ENCODE measurements at places on chromosomes 5 and 9.

GRCh38 chr5:150131978-150132694 is 23.5 kb downstream of the PDGFRB start:
- no peak for DNase-seq

DNA sequence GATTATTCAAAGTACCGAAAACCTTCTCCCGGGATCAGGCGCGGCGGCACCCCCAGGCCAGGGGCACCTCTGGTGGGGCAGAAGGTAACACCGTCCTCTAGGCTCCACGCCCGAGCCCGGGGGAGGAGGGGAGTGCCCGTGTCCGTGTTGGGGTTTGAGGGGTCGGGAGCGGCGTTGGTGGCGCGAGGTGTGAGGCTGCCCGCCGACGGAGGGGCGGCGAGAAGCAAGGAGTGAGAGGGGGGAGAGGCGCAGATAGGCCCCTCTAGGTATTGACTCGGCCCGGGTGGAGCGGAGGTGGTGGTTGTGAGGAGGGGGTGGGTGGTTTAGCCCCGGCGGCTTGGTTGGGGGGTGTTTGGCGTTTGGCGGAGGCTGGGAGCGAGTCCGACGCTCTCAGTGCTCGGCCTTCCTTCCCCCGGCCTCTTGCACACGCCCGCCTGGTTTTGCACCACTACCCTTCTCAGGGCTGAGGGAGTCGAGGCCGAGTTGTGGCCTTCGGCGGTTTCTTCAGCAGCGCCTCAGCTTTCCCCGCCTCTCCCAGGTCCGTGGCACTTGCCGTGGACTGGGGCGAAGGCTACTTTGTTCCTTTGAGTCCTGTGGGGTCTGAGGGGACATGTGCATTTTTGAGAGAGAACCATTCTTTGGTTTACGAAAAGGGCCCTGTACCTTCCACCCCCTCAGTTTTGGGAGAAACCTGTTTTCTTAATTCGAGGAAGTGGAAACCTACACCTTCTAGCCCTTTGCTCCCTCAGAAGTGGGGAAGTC is 450 bp downstream of the GPBP1 start:
- DNase-seq, result peak; percentile 72

GRCh38 chr9:135002336-135002735 is 84.6 kb upstream of the FCN1 start:
- DNase-seq, result no peak

DNA sequence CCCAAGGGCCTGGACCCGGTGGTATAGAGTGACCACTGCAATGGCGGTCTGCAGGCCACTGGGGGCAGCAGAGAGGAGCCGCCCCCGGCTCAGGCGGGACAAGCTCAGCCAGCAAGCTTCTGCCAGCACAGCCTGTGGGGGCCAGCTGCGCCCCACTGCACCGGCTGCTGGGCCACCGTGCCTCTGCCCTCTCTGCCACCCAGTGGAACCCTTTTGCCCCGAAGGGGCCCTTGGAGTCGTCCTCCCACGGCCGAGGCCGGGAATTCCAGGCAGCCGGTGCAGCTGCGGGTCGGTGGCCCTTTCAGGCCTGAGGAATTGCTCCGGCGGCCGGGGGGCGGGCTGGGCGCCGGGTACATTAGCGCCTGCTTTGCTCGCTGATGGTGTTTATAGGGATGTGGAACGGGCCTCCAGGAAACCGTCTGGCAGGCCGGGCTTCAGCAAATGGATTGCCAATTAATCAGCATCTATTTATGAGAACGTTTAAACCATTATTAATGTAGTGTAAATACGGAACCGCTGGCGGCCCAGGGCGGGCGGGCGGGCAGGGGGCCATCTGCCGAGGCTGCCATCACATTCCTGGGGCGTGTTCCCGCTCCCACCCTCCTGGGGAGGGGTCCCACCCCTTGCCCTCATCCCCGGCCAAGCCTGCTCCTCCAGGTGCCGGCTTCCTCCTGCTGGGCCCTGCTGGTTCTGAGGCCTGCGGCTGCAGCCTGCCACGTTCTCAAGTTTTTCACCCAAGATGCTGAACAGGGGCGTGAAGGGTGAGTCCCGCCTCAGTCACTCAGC is 127.4 kb downstream of the BARX1 start:
- DNase-seq, result peak; percentile 39

GRCh38 chr9:123948286-123948685 is 18.4 kb upstream of the DENND1A start:
- DNase-seq, result no peak

- DNase-seq, result no peak
Observed at GRCh38 chr5:172048539-172049101, 42.2 kb upstream of the FBXW11 start.

GRCh38 chr9:120265791-120266190 is 314.2 kb downstream of the CDK5RAP2 start:
- DNase-seq, result no peak

DNA sequence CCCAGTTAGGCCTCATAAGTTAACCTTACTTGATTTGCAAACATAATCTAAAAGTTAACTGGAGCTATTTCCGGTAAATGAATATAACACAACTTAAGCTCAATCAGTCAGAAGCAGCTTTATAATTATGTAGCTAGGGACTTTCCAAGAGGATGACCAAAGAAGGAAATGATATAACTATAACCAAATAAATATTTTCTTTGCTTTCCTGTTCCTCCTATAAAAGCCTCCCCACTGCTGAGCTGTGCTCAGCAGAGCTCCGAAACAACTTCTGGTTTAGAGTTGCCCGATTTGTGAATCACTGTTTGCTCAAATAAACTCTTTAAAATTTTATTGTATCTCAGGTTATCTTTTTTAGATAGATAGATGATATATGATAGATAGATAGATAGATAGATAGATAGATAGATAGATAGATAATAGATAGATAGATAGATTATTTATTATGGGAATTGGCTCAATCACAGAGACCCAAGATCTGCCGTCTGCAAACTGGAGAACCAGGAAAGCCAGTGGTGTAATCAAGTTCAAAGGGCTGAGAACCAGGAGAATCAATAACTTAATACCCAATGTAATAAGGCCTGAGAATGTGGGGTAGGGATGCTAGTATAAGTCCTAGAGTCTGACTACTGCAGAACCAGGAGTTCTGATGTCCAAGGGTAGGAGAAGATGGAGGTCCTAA is 19.3 kb upstream of the TMEM161B start:
- no peak for DNase-seq

GRCh38 chr5:151052836-151053235 is 28.0 kb downstream of the TNIP1 start:
- DNase-seq, result no peak

DNA sequence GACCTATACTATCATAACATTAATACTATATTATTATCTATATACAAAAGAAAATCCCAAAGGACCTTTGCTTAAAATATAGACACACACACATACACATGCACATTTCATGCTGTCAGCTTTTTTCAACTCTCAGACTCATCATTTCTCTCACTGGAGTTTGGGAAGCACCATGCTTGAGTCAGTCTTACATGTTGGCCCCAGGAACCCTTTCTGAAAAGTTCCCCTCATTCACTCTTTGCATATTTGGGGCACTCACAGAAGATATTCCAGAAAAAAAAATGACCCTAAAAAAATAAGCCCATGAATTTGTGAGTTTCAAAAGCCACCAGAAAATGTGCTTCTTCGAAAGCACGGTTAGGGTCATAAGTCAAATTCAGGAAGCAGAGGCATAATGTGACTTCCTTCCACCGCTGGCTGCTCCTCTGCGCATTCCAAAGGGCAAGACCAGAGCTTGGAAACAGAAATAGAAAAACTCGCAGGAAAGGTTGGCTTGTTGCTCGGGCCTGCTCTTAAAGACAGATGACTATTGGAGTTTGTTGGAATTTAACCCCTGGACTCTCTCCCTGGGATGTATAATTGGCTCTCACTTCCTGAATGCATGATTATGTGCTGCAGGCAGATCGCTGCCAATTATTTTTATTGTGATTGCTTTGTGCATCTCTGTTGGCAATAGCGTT is 129.7 kb upstream of the IQGAP2 start:
- DNase-seq, result no peak

DNA sequence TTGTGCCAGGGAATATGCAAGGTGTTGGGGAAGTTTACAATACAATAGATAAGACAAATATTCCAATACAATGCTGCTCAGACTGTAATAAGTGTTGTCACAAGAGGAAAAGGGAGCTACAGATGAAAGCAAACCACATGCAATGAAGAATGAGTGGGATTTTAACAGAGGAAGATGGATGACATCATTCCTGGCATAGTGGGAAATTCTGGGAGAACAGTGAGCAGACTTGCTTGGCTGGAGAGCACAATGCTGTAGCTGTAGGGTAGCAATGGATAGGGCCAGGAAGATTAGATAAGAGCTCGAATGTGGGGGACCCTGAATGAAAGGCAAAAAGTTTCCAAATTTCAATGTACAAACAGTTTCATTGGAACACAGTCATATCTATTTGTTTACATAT is 9.5 kb upstream of the DPYSL3 start:
- DNase-seq, result no peak

DNA sequence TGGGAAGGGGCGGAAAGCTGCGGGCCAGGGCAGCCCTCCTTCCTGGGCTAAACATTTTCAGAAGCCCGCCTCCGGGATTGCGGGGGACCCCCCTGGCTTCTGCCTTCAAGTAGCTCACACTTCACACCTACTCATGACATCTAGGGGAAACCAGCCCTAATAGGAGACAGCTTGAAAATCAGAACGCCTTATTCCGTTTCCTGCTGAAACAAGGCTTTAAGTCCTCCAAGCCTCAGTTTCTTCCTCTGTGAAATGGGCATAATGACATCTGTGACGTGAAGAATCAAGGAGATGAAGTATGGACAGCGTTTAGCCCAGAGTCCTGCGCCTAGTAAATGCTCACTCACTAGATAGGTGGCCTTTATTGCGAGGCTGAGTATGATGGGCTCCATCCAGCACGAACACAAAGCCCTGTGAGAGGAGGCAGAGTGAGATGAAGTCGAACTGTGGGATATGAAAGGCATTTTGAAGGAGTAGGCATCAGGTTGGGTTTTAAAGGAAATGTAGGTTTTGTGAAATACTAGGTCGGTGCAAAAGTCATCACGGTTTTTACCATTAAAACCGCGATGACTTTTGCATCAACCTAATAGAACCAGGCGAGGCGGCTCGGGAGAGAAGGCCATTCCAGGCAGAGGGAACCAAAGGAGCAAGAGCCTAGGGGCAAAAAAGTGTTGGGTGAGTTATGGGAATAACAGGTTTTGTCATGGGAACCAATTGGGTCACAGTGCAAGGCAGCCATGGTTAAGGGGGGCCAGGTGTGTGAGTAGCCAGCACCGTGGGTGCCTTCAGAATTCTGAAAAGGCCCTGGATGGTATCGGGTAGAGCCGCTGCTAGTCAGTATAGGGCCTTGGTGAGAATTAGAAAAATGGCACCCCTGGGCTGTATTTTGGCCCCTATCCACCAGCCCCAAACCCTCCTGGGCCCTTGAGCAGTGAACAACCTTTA is 1.0 kb upstream of the TSC1 start:
- DNase-seq, result no peak

DNA sequence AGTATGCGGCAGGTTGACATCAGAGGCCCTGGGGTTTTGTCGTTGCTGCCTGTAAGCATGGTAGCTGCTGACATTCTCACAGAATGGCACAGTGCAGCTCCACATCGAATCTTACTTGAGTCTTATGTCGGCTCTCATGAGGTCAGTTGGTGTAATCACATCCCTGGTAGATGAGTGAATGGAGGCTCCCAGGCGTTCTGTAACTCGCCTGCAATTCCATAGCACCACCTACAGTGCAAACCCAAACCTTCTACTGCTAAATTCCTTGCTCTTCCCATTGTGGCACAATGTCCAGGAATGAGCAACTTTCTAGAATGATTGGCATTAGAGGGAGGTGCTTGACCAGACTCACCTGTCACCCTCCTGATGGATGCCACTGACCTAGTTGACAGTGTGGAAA is 578.4 kb downstream of the CCDC171 start:
- no peak for DNase-seq

DNA sequence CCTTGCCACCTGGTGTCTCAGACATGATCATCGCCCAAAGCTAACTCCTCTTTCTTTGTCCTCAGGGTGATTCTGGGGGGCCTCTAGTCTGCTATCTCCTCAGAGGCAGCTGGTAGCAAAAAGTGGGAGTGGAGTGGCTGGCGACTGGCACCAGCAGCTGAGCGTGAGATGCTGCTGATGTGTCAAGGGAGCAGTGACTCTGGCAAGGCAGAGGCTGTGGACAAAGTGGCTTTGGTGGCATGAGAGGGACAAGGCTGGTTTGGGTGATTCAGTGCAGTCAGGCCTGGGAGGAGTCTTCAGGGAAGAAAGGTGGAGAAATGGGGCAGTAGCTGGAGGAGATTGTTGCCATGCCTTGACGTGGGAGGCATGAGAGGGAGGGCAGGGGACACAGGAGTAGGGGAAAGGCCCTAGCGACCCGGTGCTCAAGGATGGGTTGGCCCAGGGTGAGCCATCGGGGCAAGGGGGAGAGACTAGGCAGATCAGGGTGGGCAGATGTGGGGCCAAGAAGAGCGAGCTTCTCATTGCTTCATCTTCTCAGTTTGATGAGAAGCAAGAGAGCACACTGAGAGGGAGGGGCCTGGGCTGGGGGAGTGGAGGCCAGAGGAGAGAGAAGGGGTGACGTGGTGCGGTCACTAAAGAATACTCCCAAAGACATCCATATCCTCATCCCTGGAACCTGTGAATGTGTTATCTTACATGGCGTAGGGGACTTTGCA is 64.2 kb upstream of the SPTLC1 start:
- no peak for DNase-seq

DNA sequence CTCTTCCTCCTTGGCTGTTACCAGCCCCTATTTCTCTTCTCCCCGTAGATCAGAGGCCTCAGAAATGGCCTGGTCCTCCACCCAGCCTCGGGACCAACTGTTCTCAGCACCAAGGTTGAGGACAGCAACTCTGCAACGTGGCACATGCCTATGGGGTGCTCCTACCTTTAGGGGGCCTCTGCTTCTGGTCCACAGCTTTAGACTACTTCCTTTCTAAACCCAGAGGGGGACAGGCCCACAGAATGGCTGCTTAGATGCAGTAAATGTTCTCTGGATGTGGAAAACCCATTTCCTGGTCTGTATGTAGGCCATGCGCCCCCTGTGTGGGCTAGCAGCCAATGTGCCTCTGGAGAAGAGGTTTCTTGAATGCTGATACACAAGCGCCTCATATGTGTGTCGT is 68.4 kb downstream of the NRG2 start:
- no peak for DNase-seq

DNA sequence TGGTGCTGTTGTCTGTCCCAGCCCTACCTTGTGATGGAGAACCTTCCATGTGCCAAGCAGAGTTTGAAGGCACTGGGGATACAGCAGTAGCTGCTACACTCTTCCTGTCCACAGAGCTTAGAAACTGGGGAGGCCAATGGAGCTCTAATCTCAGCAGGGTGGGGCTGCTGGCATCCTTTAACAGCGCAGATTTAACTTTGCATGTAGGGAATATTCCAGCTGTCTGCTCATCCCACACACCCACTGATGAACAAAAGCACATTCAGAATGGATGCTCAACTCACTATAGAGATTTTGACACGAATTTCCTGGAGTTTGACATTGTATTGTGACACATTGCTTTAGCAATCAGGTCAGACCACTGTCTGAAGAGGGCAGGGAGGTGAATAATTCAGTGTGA is 49.0 kb downstream of the TMEM215 start:
- DNase-seq, result no peak
